ENCODE measurements at places on chromosomes 3 and 15. TPM values are rescaled to one million over a fixed set of nuclear protein-coding genes. Genes with fewer than 3 reads are reported as not detected.

DNA sequence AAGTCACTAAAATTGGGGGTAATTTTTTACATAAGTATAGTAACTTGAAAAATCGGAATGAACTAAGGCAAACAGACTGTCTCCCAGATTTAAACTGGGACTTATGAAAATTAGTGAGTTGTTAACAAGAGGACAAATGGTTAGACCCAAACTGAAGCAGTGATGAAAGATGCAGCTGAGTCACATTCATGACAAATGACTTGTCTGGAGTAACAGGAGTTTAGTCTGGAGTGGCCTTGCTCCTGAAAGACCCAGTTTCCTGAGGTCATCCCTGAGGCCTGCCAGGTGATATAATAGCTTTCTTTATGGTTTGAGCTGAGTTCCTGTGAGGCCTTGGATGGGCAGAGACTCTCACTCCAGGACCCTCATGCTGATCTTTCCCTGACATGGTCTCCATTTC, 9.6 kb upstream of the CTDSPL start:
- DNase-seq, result no peak

- no peak for DNase-seq
Measured at GRCh38 chr15:75192307-75192706, 9.4 kb upstream of the C15orf39 start.

The CACNA2D2 gene
- total RNA-seq, result 122 TPM

The TLR9 gene
- 0.29 TPM for total RNA-seq

The SYNPR gene
- total RNA-seq, result not detected

GRCh38 chr3:6326771-6327170, 534.1 kb upstream of the GRM7 start:
- DNase-seq, result no peak

GRCh38 chr3:101144105-101144504, 150.9 kb upstream of the ABI3BP start:
- no peak for DNase-seq

DNA sequence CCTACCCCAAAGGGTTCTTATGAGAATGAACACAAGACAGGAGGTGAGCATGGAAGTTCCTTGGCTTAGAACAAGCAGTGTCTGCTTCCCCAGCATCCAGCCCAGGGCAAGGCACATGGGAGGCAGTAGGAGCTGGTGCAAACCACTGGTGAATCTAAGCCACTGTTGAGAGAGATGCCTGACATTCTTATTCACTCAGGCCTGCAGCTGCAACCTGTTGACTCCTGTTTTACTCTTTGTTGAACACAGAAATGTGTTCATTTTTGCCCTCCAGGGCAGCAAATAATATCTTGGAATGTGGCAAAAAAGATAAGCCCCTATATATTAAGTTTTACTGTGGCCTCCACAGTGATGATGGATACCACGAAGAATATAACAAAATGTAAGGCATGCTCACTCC, 8.9 kb upstream of the PAK6 start:
- DNase-seq, result no peak

GRCh38 chr3:153619268-153619667, 457.2 kb downstream of the RAP2B start:
- no peak for DNase-seq

- peak; percentile 59 for DNase-seq
Measured at GRCh38 chr3:151816091-151816604, 2.2 kb downstream of the AADAC start.

The CTDSPL2 gene
- total RNA-seq, result 24.1 TPM

- no peak for DNase-seq
Measured at GRCh38 chr3:7760718-7761117, 740.9 kb upstream of the LMCD1 start.

- no peak for DNase-seq
Measured at GRCh38 chr3:88589138-88589537, 439.4 kb downstream of the C3orf38 start.

- DNase-seq, result no peak
Measured at GRCh38 chr3:175456466-175456865, 597.3 kb downstream of the NAALADL2 start.

- DNase-seq, result peak; percentile 60
Measured at GRCh38 chr3:71395927-71396695, 187.4 kb downstream of the FOXP1 start.

The IFRD2 gene
- total RNA-seq, result 64.2 TPM

- no peak for DNase-seq
Measured at GRCh38 chr3:140250945-140251344, 316.0 kb downstream of the CLSTN2 start.

The AMIGO3 gene
- total RNA-seq, result 3.2 TPM

DNA sequence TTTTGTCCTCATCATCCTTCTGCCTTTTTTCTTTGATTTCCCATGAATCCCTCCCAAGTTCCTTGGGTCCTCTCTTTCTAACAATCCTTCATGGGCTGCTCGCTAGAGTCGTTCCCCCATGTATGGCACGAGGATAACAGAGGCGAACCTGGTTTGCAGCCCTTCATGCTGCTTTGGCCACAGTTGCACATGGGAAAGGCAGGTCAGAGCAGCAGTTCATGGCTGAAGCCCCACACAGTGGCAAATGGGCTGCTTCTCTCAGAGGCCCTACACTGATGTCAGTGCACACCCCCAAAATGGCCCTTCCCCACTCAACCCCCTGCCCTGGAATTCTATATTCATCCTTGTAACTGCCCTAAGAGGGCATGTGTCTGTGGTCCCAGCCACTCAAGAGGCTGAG, 335.4 kb upstream of the IGF1R start:
- DNase-seq, result no peak

The WDR93 gene
- total RNA-seq, result 0.31 TPM

GRCh38 chr15:33154351-33155166, 40.0 kb downstream of the FMN1 start:
- DNase-seq, result peak; percentile 78

The GLDN gene
- total RNA-seq, result 65.0 TPM

DNA sequence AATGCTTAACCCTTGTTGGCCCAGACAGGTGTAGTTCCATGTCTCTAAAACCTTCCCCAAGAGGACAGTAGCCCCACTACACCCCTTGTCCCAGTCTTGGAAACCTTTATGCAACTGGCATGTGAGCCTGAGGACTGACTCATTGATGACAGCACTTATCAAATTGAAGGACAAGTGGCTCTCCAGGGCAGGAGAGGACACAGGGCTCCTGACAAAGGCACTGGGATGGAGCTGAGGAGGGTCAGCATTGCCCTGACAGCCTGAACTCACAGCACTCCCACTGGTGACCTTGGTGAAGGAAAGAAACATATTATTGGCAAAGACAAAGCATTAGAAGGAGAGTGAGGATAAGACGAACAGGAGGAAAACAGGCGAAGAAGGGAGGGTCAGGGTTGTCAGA, 139.9 kb downstream of the EPHB1 start:
- DNase-seq, result no peak

DNA sequence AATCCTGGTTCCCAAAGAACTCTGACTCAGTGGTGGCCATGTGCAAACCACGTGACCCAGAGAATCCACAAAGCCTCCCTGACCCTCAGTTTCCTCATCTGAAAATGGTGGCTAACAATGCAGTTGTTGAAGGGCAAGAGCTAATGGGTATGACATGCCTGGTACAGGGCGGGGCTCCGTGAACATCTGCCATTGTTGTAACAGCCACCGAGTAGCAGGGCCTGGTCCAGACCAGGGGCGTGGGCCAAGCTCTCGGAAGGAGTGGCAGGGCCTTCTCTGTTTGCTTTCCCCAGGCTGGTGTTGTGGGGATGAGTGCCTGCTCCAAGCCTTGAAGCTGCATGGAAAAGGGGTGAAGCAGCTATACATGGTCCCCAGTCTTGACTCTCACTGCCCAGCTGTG, 13.4 kb downstream of the MAPKAPK3 start:
- DNase-seq, result no peak

DNA sequence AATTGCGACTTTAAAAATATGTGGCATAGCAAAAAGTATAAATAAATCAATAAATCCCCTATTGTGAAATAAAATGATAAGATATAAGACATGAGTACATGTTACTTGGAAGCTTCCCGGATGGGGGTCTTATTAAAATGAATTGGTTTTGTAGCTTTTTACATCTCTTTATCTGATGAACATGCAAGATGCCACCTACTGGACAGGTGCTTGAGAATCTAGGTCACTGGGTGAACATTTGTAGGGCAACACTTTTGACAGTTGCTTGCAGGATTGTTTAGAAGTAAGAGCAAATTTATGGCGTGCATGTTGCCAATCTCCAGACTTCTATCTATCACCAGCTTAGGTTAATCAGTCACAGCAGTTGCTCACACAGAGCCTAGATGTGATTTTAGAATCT, 362.7 kb upstream of the SUCLG2 start:
- no peak for DNase-seq

GRCh38 chr3:126961191-126961790, 21.6 kb upstream of the PLXNA1 start:
- DNase-seq, result peak; percentile 73

The PLCB2 gene
- total RNA-seq, result 87.7 TPM

The PCSK6 gene
- total RNA-seq, result 3.1 TPM

GRCh38 chr3:195140816-195141793, 129.9 kb downstream of the XXYLT1 start:
- no peak for DNase-seq

- no peak for DNase-seq
Measured at GRCh38 chr15:58038426-58039078, 27.0 kb downstream of the ALDH1A2 start.

DNA sequence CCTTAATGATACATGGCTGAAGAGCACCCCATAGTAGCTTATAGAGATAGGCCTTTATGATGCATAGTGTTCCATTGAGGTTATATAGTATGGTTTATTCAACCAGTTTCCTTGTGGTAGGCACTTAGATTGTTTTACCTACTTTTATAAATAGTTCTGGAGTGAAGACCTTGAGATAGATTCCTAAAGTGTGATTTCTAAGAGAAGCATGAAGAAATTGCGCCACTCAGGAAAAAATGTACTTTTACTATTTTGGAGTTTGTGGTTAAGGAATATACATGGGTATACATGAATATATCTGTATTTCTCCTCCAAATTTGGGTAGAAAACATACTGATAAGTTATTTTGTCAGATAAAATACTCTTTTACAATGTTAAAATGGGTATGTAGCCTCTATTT, 70.5 kb downstream of the CHD2 start:
- no peak for DNase-seq

DNA sequence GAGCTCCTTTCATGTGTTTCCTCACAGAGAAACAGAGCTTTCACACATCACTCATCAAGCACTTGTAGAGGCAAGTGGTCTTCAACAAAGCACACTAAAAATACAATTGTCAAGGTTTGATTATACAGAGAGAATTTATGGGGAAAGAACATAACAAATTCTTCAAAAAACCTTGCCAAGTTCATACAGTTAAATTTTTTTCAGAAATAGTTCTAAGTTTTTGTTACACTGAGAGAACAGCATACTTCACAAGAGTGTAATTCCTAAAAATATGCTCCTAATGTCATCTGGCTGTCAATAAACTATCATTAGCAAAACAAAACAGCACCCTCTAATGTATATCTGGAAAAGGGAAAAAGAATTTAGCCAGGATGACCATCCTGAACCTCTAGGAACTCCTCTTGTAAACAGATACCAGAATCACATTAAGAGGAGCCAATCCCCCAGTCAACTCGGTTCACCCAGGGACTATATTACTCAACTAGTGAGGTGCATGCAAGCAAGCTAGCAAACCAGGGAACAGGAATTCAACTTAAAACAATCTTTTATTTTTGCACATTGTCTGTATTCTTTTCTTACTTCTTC, 63.3 kb downstream of the RAD18 start:
- no peak for DNase-seq

The C15orf61 gene
- 10.8 TPM for total RNA-seq

DNA sequence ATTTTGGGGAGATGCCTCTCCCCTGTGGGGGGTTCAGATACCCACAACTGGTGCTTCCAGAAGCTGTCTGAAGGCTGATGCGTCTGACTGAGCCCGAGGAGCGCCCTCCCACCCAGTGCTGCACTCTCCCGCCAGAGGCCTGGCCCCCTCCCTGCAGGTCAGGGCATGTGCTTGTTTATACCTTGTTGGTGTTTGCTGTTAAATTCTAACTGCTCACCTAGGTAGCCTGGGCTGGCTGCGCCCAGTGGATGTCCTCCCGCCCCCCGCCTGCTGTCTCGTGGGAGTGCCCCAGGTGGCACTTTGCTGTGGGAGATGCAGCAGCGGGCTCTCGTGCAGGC, 12.9 kb downstream of the KLF13 start:
- peak; percentile 70 for DNase-seq

GRCh38 chr15:59252137-59252536, 45.5 kb downstream of the LDHAL6B start:
- DNase-seq, result no peak

- DNase-seq, result no peak
Measured at GRCh38 chr3:188076176-188076575, 77.8 kb upstream of the LPP start.

- DNase-seq, result no peak
Measured at GRCh38 chr3:36792342-36792741, 28.0 kb upstream of the DCLK3 start.

The FMN1 gene
- 31.8 TPM for total RNA-seq
